ENCODE measurements at places on chromosomes 3 and 15. TPM values are rescaled to one million over a fixed set of nuclear protein-coding genes. Genes with fewer than 3 reads are reported as not detected.

The TMCO5A gene
- polyA plus RNA-seq, result not detected

The RHOA gene
- 106 TPM for polyA plus RNA-seq

The ETV5 gene
- polyA plus RNA-seq, result 7.5 TPM

The LRTM1 gene
- not detected for polyA plus RNA-seq

The AP4E1 gene
- 2.2 TPM for polyA plus RNA-seq

The PSMD2 gene
- 443 TPM for polyA plus RNA-seq

DNA sequence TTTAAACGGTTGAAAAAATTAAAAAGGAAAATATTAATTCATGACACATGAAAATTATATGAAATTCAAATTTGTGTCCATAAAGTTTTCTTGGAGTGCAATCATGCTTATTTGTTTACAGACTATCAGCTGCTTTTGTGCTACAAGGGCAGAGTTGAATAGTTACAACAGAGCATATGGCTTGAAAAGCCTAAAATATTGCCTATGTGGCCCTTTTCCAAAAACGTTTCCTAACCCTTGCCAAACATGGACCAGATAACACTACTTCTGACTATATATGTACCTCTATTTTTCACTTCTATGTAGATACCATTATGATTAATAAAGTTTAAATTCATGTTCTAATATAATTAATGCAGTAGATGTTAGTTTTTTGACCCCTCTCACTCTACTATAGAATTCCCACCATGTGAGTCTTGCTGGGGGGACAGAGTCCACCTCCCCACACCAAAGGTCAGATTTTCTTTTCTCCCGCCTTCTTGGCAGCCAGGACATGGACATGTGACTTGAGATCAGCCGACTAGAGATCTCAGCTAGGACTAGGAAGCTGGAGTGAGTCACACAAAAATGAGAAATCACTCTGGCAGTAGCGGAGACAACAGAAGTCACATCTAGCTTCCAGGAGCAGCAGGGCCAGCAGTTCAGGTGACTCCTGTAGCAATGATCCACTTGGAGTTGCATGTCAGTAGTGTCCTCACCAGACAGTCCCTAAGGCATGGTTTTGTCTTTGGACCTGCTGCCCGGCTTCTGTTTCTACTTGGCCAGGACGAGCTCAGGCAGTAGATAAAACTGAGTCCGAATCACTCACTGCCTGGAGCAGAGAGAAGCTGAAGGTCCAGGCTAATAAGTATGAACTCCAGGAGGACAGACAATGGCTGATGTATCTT is 22.4 kb downstream of the CIAO2A start:
- H3K4me3 ChIP-seq, result no peak overlapping the region
- peak overlapping the region; percentile 50 for H3K27ac ChIP-seq
- no peak for DNase-seq
- H3K36me3 ChIP-seq, result peaks cover 42% of the 10 kb centered on the region

DNA sequence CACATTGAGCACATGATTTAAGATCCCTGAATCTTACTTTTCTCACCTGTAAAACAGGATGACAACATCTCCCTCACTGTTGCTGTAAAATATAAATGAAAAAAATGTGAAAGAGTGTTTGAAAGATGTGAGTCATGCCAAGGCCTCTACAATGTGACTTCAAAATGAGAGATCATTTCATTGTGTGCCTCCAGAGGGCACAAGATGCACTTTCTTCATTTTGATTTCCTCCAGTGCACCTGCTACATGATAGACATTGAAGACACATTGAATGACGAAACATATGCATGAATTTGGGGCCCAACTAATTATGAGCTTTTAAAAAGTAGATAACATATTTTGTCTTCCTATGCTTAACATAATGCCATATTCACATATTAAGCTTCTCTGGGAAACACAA is 170.3 kb downstream of the MOBP start:
- H3K27me3 ChIP-seq, result no peaks in the 10 kb centered on the region
- no peaks in the 10 kb centered on the region for H3K36me3 ChIP-seq
- no peak for DNase-seq

Data from heart left ventricle (tissue), 16 donors.